Epithelial cell of proximal tubule (primary cell): ENCODE measurements at places on chromosomes 7 and 10. TPM values are rescaled to one million over a fixed set of nuclear protein-coding genes. Genes with fewer than 3 reads are reported as not detected.

Gene CYP3A5
- 0.75 TPM in 1 of 2 replicates, not detected in the other for total RNA-seq

Gene TMEM139
- total RNA-seq, result 14.5 and 30.9 TPM in 2 replicates

Gene DLX6
- not detected in 2 replicates for total RNA-seq

Gene RARRES2
- total RNA-seq, result 6.1 and 9.1 TPM in 2 replicates

Gene CALML3
- total RNA-seq, result not detected in 2 replicates

DNA sequence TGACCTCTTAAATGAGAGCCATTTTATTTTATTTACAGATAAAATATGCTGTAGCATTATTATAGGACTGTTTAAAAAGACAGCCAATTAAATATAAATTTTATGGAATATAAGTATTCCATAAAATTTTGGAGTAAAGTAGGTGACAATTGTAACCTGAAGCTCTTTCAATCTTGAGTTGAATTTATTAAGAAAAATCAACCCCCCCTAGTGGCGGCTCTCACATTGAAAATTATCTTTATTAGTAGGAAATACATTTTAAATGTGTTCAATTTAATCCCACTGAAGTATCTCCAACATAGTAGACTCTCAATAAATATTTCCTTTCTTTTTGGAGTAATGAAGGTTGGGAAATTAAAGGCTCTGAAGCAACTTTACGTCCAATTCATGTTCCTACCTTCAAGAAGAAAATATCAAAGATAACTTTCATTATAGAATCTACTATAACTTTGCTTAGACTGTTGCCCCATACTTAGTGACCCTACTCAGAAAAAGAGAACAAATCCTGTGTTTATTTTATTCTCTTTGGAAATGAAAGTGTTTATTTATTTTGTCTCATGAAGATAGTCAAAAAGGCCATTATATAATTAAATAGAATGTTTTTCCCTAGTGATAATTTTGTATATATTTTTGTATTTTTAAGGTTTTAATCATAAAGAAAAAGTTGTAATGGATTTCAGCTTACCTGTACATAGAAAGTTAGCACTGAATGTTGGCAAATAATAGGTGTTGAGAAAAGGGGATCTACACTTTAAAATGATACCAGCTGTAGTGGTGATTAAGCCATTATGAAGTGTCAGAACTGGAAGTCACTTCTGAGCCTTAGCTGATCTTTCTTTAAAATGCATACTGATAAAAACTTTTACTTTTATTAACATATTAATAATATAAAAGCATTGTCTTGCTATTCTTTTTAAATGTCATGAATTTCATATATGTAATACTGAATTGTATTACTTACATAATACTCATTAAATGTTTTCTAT, 3.3 kb downstream of the AHR start:
- DNase-seq, result no peak

GRCh38 chr7:111107579-111107978, 16.7 kb downstream of the LRRN3 start:
- DNase-seq, result no peak

- DNase-seq, result no peak
Observed at GRCh38 chr10:13769946-13770345, 183.2 kb downstream of the PRPF18 start.

DNA sequence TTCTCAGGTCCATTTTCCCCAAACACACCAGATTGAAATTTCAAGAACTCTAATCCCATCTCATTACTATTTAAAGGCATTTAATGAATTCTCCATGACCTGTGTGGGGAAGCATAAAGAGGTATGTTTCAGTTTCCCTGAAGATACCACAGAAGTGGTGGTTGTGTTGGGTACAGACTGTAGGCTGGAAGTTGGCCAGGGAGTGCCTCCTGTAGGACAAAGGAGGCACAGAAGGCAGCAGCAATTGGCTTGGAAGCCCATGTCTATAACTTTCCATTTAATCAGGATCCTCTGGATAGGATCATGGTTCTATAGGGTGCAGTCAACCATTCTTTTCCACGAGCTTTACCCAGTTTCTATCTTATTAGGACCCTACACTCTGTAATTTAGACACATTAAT, 8.6 kb upstream of the BET1 start:
- no peak for DNase-seq

- DNase-seq, result no peak
Observed at GRCh38 chr10:28200775-28201174, 102.1 kb downstream of the MPP7 start.

- DNase-seq, result no peak
Observed at GRCh38 chr10:132652446-132652845, 114.9 kb downstream of the INPP5A start.

GRCh38 chr7:155797262-155798250, 14.7 kb downstream of the SHH start:
- DNase-seq, result no peak

DNA sequence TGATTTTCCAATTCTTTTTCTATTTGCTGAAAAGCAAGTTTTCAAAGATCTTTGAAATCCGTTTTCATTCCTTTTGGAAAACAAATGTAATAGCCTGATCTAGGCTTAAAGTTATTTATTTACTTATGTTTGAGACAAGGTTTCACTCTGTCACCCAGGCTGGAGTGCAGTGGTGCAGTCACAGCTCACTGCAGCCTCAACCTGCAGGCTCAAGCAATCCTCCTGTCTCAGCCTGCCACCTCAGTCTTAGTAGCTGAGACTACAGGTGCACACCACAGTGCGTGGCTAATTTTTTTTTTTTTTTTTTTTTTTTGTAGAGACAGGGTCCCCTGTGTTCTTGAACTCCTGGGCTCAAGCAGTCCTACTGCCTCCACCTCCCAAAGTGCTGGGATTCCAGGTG, 4.6 kb downstream of the ST7 start:
- no peak for DNase-seq

GRCh38 chr10:30770229-30770628, 140.7 kb upstream of the LYZL2 start:
- DNase-seq, result no peak
